ENCODE measurements at places on chromosomes 2 and 18.

DNA sequence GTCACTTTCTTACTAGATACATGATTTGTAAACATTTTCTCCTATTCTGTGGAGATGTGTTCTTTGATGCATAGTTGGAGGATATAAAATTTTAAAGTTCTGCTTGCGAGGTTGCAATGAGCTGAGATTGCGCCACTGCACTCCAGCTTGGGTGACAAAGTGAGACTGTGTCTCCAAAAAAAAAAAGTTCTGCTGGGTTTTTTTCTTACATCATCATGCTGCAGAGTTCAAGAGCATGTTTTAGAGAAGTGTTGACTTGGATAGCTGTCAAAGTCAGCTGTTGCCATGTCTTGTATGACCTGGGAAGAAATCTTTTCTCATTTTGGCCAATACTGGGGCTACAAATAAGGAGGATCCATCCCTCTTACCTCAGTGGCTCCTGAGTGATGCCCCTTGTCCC is 71.3 kb downstream of the UGGT1 start:
- no peak for DNase-seq

GRCh38 chr2:359047-359446 is 71.2 kb upstream of the ALKAL2 start:
- no peak for DNase-seq

DNA sequence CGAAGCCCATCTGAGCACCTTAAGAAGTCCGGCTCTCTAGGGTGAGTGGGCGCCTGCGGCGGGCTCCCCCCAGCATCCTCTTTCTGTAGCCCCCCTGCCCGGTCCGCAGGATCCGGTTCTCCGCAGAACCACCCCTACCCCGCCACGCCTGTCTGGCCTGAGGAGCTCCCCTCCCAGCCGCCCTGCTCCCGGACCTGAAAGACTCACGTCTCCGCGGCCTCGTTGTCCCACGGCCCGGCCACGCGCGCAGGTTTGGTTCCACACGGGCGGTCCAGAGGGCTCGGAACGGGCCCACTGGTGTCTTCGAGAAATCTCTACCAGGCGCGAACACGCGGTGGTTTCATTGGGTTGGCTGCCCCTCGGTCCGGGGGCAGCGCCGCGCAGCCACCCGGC is 237 bp downstream of the SLC39A6 start:
- no peak for DNase-seq

GRCh38 chr2:157935378-157935906 is 59.3 kb upstream of the ACVR1 start:
- DNase-seq: no peak

DNA sequence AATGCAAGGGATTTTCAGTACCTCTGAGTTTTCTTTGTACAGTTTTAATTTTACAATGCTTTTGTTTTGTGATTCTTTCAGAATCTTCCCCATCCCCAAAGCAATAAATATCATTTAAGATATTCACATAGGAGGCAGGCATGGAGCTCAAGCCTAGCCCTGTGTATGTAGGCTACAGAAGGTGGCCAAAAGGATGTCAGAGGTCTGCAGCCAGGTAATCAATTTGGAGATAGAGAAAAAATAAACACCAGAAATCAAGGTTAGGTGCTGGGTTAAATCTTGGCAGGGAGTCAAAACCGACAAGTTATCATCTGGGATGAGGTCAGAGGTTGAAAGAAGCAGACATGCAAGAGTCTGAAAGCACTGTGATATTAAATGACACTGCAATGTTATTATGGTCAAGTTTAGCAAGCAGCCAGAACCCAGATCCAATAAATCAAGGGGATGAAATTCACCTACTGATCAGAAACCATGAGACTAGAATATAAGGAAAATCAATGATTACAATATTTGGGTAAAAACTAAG is 45.1 kb upstream of the LRP1B start:
- no peak for DNase-seq

GRCh38 chr2:172007372-172007771 is 7.6 kb downstream of the METAP1D start:
- no peak for DNase-seq

GRCh38 chr2:225566798-225567197 is 167.3 kb downstream of the NYAP2 start:
- DNase-seq: no peak

DNA sequence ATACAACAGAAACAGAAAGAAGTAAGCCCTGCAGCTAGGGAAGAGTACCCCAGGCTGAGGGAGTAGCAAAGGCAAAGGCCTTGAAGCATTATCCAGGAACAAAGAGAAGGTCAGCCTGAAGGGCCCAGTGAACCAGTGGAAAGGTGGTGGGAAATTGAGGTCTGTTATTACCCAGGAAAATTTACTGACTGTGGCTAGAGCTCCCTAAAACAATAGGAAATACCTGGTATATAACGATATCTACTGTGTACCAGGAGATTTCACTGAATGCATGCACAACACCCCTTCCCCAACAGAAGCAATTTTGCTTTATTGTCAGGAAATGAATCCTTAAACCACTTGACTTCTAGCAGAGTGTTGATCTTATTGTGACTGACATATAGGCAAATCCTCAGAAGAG is 365.3 kb downstream of the ERBB4 start:
- no peak for DNase-seq

- no peak for DNase-seq
These were observed 120.7 kb downstream of the TMEM18 start for GRCh38 chr2:556485-556884.

GRCh38 chr2:81714817-81715216 is 1410.3 kb upstream of the LRRTM1 start:
- no peak for DNase-seq

DNA sequence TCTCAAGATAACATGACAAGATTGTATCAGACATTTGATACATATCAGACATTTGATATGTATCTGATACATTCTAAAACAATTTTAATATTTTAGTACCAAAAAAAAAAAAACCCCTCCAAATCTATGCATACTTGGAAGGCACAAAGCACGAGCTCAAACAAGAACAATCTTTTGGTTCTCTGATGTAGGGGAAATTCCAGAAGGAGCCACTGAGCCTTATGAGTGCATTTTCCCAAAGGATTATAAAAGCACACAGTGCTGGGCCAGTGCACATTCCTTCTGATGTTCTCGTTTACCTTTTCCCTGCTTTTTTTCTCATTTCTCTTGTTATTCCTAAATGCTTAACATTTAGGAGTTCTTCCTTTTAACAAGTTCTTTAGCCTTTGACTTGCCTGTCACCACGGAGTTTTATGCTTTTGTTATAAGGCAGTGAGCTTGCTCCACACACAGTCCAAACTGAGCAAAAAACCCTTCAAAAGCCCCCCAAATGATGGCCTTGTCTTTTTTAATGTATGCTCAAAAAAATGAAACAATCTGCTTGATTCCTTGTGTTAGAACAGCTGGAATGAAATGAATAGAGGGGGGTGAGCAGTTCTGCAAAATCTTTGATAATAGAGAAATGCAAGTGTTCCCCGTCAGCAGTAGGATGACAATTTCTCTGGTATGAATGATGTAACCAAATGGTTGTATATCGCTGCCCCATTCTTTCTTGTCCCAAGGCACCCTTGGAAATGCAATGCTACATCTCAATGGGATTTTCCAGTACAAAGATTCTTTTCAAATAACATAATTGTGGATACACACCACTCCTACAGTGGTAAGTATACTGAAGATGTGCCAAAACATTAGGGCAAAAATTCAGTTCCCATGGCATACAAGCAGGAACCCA is 597.2 kb upstream of the ZEB2 start:
- DNase-seq: no peak

DNA sequence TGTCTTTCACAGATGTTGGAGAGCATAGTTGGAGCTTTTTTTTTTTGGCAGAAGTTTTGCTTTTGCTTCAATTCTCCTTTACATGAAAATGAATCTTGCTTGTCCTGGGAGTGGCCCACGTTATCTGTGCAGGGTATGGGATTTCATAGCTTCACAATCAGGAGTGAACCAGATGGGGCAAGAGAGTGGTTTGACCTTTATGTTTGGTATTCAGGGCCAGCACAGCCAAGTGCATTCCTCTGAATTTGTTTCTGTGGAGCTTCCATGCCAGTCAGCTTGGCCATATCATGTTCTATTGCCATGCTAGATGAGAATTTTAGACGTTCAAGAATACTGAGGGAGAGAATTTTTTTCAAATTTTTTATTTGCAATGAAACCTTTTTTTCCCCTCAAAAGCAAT is 116.6 kb downstream of the PRPF40A start:
- no peak for DNase-seq

GRCh38 chr2:212686285-212686895 is 147.8 kb upstream of the ERBB4 start:
- peak; percentile 47 for DNase-seq

GRCh38 chr2:150917961-150918713 is 343.5 kb downstream of the RBM43 start:
- no peak for DNase-seq

DNA sequence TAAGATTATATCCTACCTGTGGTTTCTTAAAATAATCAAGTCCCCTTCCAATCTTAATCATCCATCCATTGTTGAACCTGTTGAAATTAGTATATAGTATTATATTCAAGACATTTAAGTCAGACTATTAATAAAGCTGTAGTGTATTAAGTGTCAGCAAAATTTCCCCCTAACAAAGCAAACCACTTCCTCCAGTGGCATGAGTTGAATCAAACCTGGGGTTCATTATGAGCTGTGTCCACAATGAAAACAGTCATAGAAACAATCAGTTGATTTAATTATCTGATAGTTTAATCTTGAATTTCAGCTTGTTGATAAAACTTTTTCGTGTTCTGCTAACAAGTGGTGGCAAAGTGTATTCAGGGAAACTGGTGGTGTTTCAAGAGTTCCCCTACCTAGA is 11.3 kb downstream of the MITD1 start:
- DNase-seq: no peak

DNA sequence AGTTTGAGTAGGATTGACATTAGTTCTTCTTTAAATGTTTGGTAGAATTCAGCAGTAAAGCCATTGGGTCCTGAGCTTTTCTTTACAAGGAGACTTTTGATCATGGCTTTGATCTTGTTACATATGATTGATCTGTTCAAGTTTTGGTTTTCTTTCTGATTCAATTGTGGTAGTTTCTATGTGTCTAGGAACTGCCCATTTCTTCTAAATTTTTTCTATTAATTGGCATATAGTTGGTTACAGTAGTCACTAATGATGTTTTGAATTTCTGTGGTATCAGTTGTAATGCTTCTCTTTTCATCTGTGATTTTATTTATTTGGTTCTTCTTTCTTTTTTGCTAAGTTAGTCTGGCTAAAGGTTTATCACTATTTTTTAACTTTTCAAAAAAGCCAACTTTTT is 73.3 kb upstream of the DLGAP1 start:
- no peak for DNase-seq

Data from NCI-H2107 (cell line).